Left kidney (tissue), 8 donors: ENCODE measurements at places on chromosomes 5 and 9. TPM values are rescaled to one million over a fixed set of nuclear protein-coding genes. Genes with fewer than 3 reads are reported as not detected.
A peak's percentile ranks its signal among the peaks of the same experiment; 100 is the strongest.

GRCh38 chr5:57298985-57299491, 125.2 kb downstream of the GPBP1 start:
- peak; percentile 86 for DNase-seq

- DNase-seq: no peak
These were observed 69.4 kb upstream of the PANK3 start for GRCh38 chr5:168648576-168648975.

GRCh38 chr5:65203746-65204145, 278.0 kb downstream of the ADAMTS6 start:
- DNase-seq: no peak

- DNase-seq: peak; percentile 27
These were observed 157.8 kb upstream of the RASEF start for GRCh38 chr9:83220730-83221129.

GRCh38 chr9:79155308-79155707, 416.5 kb upstream of the TLE4 start:
- DNase-seq: no peak

DNA sequence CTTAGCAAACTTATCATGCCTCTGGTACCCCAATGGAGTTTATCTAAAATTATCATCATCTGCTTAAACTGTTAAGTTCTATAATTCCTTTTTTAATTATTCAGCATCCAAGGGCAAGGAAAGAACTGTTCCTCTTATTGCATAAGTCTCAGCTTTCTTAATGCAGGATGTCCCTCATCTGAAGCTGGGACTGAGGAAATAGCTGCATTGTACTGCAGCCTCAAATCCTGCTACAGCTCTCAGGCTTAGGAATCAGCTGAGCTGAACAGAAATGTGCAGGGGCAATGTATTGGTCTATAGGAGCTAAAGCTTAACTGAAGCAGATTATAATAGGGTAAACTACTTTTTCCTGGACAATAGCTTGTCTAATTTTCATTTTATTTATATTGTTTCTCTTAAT, 48.0 kb downstream of the HAPLN1 start:
- DNase-seq: peak; percentile 11

- DNase-seq: no peak
These were observed 53.8 kb upstream of the RXRA start for GRCh38 chr9:134272302-134273023.

SAXO1 gene
- 0.20 TPM for polyA plus RNA-seq
